ENCODE measurements at places on chromosomes 1 and 21.

DNA sequence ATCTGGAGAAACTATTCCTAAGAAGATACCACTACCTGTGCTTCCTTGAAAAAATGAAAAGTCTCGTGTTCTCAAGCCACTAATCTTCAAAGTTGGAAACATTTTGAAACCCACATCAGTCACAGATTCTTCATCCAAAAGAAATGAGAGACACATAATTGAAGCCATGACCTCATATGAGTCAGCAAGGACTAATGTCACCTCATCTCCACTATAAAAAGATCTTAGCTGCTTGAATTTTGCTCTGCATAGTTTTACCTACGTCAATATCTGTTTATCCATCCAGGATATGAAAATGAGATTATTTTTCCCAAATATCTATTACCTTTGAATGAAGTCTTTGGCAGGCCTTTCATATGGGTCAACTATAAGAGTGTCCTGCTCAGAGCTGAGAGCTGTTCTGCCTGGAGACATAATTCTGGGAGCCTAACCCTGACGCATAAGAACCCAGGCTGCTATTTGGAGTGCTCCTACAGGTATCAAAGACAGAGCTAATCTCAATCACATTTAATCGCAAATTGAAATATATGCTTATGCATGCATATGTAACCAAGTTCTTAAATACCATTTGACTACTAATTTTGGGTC, 312.5 kb upstream of the PKN2 start:
- no peak for DNase-seq

GRCh38 chr1:203508463-203509073, 14.6 kb downstream of the OPTC start:
- DNase-seq = no peak

DNA sequence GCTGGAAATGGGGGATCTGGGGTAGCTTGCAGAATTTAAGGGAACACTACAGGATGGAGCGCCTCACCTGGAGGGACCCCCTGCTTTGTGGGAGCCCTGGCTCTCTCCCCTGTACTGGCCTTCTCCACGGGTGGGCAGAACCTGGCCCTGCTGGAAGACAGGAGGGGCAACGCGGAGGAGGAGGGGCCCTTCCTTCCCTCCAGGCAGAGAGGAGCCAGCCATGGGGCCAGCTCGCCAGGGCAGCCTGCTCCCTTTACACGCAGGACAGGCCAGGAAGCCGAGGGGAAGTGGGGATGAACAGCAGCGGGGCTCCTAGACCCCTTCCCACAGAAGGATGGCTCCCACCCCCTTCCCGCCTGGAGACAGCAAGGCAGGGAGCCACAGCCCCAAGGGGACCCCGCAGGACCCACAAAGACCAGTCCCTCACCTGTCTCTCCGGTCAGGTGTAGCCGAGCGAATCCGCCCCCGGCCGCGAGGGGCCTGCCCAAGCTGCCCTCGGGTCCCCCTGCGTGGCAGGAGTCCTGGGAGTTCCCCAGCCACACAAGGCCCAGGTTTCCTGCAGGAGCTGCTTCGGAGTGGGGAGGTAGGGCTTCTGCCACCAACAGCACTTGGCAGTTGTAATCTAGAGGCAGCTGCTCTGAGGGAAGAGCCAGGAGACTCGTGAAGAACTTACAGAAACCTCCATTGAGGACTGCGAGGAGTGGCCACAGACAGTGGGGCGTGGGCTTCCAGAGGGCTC, 1.6 kb upstream of the SLC19A1 start:
- peak; percentile 48 for DNase-seq

DNA sequence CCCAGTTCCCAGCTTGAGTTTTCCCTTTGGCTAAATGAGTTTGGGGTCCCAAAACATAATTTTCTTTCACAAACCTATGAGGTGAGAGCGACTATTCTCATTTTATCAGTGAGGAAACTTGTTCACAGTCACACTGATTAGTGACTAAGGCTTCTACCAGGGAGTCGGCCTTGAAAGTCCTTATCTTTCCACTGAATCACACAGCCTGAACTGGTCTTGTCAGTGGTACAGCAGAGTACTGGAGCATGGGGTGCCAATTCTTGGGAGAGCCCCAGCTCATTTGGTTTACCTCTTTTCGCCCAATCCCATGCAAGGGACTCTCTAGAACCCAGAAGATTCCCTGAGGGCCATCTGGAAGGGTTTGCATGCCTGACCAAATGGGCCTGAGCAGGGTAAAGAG, 16.9 kb downstream of the HSD3B2 start:
- DNase-seq = no peak

DNA sequence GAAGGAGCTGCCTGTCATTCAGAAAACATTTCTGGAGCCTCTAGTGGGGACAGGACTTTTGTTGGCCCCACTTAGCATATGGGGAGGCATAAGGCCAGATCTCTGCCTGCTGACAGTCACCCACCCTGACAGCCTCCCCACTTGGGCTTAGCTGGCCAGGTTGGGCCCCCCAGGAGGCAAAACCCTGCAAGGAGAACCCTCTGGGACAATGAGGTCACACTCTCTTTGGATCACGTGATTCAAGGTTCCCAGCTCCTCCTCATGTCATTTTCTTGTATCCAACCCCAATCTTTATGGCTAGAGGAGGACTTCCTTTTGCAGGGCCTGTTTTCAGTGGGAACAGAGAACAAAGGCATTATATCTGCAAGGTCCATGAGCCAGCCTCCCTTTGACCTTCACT, 60.0 kb downstream of the NAV1 start:
- no peak for DNase-seq

DNA sequence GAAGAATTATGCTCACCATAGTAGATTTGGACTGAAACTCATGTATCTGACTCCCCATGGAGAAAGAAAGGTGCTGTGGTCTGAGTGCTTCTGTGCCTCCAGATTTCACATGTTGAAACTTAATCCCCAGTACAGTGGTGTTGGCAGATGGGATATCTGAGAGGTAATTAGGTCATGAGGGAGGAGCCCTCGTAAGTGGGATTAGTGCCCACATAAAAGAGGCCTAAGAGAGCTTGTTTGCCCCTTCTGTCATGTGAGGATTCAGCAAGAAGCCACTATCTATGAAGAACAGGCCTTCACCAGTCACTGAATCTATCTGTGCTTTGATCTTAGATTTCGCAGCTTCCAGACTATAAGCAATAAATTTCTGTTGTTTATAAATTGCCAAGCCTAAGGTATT, 150.1 kb downstream of the PLPP3 start:
- DNase-seq = no peak

DNA sequence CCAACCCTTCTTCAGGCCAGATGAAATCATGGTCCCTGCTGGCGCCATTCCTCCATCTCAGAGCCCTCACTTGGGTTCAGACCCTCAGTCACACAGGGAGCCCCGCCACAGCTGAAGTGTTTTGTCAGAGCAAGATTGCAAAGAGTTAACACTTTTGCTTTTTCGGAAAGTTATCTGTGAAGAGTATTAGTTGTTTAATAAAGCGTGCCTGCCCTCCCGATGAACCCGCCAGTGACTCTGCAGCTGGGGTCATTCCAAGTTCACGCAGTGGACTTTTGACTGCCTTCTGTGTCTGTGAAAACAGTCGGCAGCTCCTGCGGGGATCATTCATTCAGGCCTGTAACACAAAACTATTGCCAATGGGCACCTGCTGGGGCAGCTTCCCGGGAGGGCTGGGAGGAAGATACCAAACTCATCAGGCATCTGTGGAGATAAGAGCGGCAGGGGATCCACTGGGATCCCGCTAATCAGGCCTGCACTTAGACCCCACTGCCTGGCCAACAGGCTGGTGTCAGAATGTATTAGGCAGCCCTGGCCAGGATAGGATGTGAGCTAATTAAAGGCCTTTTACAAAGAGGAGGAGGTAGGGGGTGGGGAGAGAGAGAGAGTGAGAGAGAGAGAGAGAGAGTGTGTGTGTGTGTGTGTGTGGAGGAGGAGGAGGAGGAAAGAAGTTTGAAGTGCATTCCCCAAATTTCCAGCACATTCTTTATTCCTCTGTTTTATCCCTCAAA, 184.5 kb downstream of the DHRS3 start:
- DNase-seq = peak; percentile 52

DNA sequence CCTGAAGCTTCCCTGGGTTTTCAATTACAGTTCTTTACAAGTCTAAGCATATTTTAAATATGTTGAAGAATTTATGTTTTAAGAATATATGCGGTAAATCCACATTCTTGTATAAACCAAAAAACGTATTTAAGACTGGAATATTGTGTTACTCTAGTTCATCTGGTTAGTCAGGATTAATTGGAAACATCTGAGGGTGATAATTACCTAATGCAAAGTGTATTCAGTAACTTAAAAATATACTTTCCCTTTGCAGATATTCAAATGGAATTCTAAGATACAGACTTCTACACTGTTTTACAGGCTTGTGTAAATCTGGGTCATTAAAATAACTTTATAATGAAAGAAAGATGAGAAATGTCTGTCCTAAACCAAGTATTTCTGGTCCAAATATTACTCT, 302.0 kb downstream of the VAV3 start:
- DNase-seq = no peak

DNA sequence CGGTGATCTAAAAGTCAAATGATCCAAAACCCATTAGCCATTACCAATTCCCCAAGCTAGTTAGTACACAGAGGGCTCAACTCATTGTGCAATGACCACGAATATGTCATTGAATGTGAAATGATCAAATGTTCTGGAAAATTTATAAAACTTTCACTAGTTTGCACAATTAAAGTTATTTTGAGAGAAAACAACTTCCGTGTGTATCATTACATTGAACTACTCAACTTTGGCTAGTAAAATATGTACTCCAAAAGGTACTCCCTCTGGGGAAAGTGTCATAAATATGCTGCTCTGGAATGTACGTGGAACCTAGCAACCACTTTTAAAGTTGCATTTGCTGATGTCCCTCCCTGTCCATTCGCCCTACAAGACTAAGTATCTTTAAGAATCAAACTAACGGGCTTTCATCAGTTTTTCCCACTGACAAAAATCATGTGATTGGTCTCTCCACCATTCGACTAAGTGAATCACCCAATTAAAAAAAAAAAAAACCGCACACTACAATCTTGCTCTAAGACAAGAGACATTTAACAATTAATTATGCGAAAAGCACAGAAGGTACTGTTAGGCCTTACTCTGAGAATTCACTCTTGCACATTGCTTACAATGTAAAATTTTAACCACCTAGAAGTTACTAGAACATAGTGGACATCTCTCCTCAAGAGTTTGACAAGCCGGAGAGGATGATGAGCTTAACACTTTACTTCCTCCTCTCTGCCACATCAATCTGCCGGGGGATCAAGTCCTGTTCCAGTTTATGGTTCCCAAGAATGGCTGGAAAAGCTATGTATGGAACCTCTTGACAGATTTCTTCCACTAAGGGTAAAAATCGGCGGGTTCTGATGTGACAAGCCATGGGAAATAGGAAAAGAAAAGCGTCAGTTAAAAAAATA, 1.2 kb downstream of the ACBD3 start:
- DNase-seq = no peak

DNA sequence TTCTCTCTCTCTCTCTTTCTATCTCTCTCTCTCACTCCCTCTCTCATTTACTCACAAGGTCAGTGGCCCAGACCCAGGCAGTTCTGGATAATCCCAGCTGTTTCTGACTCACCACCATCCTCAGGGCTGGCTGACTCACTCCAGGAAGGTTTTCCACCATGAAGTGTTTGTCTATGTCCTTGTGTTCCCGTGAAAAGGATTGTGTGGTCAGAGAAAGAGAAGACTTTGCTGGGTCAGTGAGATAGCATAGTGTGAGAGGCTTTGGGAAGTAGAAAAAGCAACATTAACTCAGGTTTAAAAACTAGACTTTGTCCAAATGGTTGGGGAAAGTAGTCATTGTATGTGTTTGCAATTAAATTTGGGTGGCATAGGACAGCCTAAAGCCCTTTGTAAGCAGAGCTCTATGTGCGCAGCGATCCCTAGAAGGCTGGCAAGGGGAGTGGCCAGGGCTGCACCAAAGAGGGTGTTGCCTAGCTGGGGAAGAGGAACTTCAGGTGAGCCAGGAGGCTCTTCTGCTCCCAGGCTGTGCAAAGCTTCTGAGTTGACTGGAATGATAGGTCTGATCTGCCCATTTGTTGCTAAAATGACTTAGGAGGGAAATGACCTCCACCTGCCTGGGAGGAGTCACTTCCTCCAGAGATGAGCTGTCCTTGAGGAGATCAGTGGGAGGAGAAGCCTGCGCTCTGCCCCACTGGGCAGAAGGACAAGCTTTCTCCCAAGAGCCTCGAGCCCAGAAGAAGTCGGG, 4.9 kb upstream of the CAPN2 start:
- DNase-seq = no peak

DNA sequence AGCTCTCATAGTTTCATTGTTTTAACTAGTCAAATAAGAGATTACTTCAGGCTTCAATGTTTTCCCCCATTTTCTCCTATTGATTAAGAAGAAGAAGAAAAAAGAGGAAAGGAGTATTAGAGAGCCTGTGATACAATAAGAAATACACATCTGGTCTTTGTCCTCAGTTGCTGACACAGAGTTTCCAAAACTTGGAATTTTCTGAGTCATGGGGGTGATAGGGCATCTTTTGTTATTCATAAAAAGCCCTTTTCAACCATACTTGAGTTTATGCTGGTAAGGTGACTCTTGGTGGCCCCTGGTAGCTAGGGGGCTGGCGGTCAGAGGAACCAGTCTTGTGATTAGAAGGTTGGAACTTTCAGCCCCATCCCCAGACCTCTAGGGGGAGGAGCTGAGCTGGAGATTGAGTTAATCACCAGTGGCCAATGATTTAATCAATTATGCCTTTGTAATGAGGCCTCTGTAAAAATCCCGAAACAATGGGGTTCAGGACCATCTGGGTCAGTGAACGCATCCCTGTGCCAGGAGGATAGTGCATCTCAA, 28.9 kb upstream of the KLF18 start:
- no peak for DNase-seq

DNA sequence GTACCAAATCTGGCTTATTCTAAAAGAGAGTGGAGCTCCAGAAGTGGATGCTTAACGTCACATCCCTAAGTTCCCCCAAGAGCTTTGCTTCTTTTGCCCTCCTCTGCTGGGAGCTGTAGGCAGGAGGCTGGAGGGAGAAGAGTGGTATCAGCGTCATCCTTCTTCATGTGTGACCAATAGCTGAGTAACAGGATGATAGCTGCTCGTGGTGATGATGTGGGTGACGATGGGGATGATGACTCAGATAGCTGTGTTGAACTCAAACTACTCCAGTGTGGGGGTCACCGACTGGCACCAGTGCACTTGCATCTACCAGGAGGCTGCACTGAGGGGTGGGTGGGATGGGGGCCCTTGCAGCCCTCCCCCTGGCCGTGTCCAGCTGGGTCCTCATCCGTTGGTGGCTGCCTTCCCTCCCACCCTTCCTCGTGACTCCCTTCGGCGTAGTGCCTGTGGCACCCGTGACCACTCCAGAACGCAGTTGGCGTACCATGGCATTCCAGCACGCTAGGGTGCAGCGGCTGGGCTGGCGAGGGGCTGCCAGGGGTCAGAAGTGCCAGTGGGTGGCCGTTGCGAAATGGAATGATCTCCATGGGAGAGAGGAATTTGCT, 1.1 kb downstream of the IGFN1 start:
- DNase-seq = no peak

GRCh38 chr1:153341431-153341934, 7.2 kb downstream of the PGLYRP4 start:
- DNase-seq = no peak

DNA sequence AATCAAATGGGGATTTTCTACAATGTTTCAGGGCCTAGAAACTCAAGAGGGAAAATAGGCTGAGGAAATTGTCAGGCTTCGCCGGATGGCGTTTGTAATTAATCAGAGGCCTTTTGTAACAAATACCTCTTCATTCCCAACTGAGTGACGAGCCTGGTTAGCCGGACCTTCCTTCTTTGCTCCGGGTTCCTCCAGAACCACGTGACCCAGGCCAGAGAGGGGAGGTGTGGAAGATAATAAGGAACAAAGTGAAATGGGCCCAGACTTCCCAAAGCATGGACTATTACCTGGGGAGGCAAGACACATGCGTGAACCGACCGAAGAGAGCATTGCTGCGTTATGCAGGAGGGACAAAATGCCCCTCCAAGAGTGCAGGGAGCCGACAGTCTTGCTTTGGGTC, 7.5 kb upstream of the IGSF21 start:
- DNase-seq = no peak
